ENCODE measurements at places on chromosomes 7 and 10.
A peak's percentile ranks its signal among the peaks of the same experiment; 100 is the strongest.

DNA sequence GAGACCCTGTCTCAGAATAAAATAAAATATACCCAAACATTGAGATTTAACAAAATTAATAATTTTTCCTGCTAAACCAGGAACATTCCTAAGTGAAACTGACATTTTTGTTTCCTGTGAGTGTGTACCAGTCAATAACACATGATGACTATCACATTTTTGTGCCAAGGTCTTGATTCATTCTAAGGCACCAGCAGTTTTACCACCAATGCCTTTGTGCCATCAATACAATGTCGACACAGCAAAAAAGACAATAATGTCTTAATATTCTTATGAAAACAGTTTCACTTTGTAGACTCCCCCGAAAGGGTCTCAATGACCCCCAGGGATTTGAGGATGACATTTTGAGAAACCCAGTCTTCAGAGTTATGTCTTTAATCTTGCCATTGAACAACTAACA is 7.2 kb upstream of the CADPS2 start:
- no peak for DNase-seq

- DNase-seq, result no peak
These were observed 235.2 kb upstream of the GRB10 start for GRCh38 chr7:51017576-51018535.

- DNase-seq, result no peak
These were observed 31.3 kb upstream of the IL15RA start for GRCh38 chr10:6008497-6009142.

DNA sequence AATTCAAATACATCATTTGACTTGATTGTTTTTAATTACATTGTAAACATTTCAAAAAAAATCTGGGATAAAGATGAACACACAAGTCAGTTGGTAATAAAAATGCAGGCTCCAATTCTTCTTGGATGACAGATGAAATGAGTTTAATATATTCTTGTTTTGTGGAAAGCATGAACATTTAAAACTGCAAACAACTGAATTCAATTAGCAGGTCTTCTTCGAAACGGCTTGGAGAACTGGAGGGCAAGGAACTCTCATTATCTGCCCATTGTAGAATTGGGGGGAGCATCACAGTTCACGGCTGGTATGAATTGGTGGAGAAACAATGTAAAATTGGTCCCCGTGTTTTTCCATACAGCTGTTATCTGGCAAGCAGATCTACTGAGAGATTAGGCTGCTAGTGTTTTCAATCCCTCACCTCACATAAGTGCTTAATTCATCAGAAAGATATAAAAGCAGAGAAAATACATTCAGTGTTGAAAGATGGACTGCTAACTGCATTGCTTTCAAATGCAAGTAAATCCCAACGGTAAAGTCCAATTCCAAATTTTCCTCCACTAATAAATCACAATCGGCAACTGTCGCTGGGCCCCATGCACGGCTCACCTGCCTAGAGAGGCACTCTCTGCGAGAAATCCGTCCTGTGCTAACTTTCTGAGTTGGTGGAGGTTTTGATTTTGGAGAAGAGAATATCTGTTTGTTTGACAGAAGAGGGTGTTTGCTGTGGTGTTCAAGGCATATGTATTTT is 199.5 kb downstream of the ZNF438 start:
- no peak for DNase-seq

DNA sequence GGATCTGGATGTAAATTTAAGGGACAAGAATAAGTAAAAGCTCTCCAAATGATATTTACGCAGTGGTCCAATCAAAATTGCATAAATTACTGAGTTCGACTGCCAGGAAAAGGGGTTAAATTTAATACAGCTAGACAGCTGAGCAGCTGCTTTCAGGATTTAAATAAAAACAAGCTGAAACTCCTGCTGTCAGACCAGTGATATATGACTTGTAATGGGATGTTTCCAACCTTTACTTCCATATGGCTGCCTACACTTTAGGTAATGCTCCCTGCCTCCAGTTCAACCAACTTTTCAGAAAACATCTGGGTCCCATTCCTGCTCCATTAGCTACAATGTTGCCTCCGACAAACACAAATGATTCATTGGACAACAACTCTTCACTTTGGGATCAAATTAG is 326.3 kb upstream of the DGKB start:
- no peak for DNase-seq

DNA sequence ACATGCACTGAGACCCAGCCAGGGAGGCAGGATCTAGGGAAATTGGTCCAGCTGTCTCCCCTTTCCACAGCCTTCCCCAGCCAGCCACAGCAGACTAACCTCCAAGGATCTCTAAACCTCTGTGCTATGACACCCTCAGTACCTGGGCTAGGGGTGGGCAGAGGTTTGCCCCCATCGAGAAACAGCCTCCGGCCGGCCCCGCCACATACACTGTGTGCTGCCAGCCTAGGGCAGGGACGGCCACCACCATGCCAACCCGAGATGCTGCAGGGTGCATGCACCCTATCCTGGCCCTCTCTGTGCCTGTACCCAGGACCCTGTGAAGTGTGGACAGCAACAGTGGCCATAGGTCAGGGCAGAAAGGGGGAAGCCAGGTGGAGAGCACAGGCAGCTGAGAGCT is 58.1 kb downstream of the PARP12 start:
- no peak for DNase-seq

- DNase-seq, result no peak
These were observed 108.0 kb downstream of the SH3PXD2A start for GRCh38 chr10:103747193-103747865.

GRCh38 chr7:124071843-124072242 is 39.0 kb upstream of the TMEM229A start:
- DNase-seq, result peak; percentile 17

DNA sequence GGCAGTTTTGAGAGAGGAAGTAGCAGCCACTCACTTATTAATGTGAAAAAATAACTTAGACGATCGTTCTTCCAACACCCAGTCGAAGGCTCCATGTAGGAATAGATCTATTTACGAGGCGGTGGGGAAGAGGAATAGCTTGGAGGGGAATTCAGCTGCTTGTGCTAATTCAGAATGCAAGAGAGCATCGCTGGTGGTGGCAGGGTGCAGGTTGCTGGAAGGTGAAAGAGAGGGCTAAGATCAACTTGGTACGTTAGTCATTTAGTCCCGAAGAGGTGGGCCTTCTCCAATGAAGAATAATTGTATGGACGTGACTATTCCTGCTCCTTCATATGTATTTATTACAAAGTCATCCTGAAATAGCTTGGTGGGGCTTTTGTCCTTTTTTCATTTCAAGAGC is 98.5 kb downstream of the SEC23IP start:
- no peak for DNase-seq

- no peak for DNase-seq
These were observed 20.3 kb upstream of the GNA12 start for GRCh38 chr7:2864204-2864985.

DNA sequence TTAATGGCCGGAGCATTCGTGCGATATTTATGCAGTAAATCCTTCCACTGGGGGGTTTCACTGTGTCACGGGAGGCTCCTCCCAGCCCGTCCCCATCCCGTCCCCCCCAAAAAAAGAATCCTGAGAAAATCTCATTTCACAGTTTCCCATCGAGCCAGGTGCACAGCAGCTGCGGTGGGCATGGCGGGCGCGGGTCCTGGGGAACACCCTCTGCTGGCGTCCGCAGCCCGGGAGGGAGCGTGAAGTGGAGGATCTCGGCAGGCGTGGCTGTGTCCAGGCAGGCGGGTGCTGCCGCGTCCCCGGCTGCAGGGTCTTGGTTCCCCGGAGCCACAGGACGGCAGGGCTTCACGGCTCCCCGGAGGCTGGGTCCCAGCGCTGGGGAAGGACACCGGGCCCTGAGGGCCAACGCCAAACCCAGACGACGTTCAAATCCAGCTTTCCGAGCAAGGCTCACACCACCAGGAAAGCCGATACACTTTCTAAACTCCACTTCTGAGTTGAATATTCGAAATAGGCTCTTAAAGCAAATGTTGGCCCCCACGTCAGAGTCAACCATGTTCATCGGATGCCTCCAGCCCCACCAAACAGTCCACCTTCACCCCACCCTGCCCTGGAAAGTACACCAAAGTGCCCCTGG is 55.7 kb downstream of the PDGFA start:
- no peak for DNase-seq

DNA sequence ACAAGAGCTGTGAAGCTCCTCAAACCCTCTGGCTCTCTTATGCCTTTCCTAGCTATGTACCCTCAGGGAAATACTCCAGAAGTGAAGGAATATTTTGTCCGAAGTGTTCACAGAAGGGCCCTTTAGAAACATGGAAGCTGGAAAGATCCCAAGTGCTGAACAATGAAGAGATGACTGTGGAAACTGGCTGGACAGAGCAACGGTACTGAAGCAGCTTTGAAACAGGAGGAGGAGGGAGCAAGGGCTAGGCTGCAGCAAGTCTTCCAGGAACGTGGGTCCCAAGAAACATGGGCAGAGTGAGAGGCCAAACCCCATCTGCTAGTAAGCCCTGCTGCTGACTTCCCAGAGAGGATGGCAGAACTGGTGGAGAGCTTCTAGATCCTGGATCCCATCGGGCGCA is 3.0 kb upstream of the PSAP start:
- DNase-seq, result no peak

DNA sequence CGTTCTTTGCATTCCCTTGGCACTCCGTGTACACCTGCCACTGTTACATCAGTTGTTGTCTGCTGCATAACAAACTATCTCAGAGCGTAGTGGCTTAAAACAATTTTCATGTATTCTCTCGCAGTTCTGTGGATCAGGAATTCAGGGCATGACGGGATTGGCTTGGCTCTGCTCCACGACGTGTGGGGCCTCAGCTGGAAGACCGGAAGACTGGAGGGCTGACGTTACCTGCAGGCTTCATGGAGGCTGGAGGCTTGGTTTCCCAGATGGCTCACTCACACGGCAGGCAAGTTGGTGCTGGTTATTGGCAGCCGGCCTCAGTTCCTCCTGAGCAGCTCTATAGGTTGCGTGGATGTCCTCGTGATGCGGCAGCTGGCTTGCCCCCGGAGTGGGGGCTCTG is 25.5 kb downstream of the NYAP1 start:
- DNase-seq, result peak; percentile 29

DNA sequence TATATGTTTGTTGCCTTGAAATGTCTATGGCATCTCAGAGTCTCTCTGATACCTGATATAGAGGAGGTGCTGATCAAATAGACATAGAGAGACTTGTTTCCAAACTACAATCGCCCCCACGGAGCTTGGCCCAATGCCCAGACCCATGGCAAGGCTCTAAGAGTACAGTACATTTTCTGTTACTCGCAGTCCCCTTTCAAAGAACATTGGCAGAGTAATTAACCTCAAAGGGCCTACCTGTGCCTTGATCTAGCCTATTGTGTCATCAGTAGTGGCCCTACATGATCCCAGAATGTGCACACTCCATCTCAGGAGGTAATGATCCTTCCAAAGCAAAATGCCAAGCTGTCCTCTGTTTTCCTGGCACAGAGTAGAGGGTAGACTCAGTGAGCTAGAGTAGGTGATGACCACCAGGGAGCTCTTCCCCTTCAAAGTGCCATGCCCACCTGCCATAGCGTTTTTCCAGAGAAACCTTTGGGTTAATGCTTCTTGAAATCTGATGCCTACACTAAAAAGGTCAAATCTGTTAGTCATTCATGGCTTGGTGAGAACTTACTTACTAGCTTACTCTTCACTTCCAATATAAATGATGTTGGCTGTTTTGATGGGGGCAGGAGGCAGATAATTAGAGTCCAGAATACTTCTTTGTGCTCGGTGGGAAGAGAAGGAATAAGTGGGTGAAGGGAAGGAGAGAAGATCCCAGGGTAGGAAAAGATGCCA is 41.2 kb upstream of the ACSL5 start:
- DNase-seq, result no peak

GRCh38 chr7:6171532-6172223 is 100.7 kb downstream of the CYTH3 start:
- DNase-seq, result no peak

All from NCI-H2029 treated with DMSO at 0.1 percent for 48 hours (cell line).